SK-N-SH (cell line): ENCODE measurements at places on chromosomes 12 and 14. TPM values are rescaled to one million over a fixed set of nuclear protein-coding genes. Genes with fewer than 3 reads are reported as not detected.

G2E3 gene
- 2.9 and 5.6 TPM in 2 replicates for polyA plus RNA-seq

PLBD1 gene
- polyA plus RNA-seq = 0.03 and 0.10 TPM in 2 replicates

CCDC60 gene
- polyA plus RNA-seq = not detected in 2 replicates

DNA sequence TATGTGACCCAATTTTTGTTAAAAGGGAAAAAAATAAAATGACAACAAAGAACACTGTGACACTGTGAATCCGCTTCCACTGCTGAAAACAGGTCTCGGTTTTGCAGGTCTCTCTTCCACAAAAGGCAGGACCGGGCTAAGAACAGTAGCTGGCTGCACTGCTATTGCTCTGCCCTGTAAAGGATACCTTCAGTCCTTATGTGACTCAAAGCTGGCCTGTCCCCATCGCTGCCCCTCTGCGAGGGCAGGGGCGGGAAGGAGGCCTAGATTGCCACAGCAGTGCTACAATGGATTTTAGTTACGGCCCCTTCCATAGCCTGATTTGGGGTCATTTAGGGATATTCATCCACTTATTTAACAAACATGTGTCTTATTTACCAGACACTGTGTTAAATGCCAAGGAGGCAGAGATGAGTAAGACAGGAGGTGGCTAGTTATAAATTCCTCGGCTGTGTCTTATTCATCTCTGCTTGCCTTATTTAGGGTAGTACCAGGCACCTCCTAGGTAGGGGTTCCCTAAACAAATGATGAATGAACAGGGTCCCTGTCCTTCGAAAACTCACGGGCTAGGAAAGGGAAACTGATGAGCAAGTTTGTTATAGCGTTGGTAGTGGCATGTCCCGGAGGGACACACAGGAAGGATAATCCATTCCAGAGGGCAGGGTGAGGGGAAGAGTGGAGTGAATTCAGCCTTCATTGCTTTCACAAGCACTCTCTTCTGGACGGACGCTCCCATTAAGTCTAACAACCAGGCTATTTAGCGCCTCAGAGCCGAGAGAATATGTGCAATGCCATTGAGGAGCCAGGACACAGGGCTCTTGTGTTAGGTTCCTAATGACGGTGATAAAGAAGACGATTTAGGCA lies 73.3 kb downstream of the EID3 start:
- H3K27me3 ChIP-seq = no peaks in the 10 kb centered on the region
- DNase-seq = no peak
- no peak overlapping the region for H3K27ac ChIP-seq
- no peaks in the 10 kb centered on the region; the same call in 1 of the 2 replicates for H3K4me1 ChIP-seq

DNA sequence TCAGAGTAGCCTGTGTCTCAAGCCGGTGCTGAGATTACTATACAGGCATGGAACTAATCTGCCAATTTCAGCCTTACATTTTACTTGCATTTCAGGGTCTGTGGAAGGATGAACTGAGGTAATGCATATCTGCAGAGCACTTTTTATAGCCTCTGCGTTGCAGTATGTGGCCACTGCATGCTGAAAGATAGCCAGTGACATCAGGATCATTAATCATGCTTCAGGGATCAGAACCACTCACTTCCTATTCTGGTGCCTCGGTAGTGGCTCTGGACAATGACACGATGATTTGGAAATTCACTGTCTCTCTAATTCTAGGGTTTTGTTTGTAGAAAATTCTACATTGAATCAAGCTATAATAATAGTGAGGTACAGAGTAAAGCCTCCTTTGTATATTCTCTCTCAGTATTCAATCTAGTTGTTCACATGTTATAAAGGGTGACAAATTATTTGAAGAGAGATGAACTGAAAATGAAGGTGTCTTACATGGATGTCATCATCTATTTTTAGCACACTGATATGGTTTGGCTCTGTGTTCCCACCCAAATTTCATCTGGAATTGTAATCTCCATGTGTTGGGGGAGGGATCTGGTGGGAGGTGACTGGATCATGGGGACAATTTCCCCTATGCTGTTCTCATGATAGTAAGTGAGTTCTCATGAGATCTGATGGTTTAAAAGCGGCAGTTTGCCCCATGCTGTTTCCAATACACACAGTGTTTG lies 554.3 kb upstream of the MIS18BP1 start:
- no peaks in the 10 kb centered on the region for H3K4me1 ChIP-seq
- no peak overlapping the region for H3K27ac ChIP-seq
- no peak for DNase-seq
- no peaks in the 10 kb centered on the region for H3K36me3 ChIP-seq

GRCh38 chr14:98808494-98809407 lies 463.2 kb downstream of the BCL11B start:
- no peak overlapping the region for H3K27ac ChIP-seq
- H3K4me1 ChIP-seq = no peaks in the 10 kb centered on the region
- H3K27me3 ChIP-seq = no peaks in the 10 kb centered on the region
- no peaks in the 10 kb centered on the region for H3K36me3 ChIP-seq
- DNase-seq = no peak

DNA sequence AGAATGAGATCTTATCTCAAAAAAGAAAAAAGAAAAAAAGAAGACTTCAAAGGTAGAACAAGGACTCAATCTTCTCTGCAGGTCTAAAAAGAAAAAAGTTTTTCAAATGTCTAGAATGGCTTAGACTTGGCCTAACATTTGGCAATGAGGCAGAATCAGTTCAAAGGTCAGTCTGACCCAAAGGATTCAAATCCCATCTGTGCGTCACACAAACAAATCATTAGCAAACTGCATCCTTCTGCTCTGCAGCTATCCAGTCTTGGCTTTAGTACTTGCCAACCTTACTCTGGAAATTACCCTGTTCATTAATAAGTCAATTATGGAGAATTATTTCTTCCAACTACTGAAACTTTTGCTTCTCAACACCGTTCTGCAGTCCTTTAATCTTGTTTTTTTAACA lies 3.1 kb downstream of the YAF2 start:
- H3K27me3 ChIP-seq = no peaks in the 10 kb centered on the region
- peaks cover 21% of the 10 kb centered on the region for H3K36me3 ChIP-seq
- DNase-seq = no peak
- H3K4me3 ChIP-seq = no peak overlapping the region
- H3K27ac ChIP-seq = no peak overlapping the region

GRCh38 chr14:58824796-58825195 lies 187.0 kb downstream of the DACT1 start:
- no peaks in the 10 kb centered on the region for H3K27me3 ChIP-seq
- no peak for DNase-seq
- H3K36me3 ChIP-seq = no peaks in the 10 kb centered on the region
- no peaks in the 10 kb centered on the region for H3K4me1 ChIP-seq
- H3K4me3 ChIP-seq = no peak overlapping the region

DNA sequence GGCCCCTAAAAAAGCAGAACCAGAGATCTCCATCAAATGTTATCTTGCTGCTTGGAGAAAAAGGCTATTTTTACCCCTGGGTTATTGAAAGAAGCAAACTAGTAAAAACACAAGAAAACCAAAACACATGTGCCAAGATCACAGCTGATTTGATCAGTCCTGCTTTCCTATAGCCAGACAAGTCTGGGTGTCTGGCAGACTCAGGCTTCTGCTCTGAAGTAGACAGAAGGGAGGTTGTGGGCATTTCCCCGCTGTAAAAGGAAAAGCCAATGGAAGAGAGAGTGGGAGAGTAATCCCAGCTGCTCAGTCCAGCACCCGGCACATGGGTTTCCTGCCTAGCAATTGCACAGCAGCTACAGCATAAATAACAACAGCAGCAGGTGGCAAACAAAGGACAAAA lies 177.9 kb downstream of the PHLDA1 start:
- peaks cover 12% of the 10 kb centered on the region for H3K4me1 ChIP-seq
- H3K36me3 ChIP-seq = no peaks in the 10 kb centered on the region
- no peak overlapping the region for H3K4me3 ChIP-seq
- no peak overlapping the region for H3K27ac ChIP-seq

DNA sequence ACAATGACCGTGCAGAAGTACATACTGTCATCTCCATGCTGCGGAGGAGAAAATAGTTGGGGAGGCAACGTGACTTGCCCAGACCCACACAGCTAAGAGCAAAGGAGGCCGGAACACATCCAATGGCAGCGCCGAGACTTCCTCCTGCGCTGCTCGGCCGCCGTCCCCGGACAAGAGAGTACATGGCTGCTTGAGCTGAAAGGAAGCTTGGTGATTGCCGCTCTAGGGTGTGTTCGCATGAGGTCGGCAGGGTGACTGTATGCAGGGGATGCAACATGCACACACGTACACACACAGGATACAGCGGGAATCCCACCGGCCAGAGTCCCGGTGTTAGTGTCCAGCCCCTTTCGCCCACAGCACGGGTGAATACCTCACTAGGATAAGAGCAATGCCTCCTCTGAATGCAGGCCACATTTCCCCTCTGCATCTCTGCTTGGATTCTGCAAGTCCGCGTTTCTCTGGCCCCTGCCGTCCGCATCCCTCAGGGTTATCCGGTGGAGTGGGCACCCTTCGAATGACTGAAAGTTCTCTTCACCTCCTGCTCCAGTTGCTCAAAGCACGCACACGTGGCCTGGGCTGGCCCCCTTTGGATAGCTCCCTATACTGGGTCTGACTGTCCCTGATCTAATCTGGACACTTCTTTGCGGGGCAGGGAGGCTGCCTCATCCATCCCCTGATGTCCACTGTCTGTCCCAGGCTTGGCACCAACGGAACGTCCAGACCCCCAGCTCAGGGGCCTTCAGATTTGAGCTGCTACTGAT lies 78.8 kb downstream of the GSC start:
- H3K4me3 ChIP-seq = no peak overlapping the region
- peaks cover 6% of the 10 kb centered on the region; the same call in 1 of the 2 replicates for H3K4me1 ChIP-seq
- DNase-seq = no peak
- no peaks in the 10 kb centered on the region for H3K36me3 ChIP-seq
- no peak overlapping the region for H3K27ac ChIP-seq

DNA sequence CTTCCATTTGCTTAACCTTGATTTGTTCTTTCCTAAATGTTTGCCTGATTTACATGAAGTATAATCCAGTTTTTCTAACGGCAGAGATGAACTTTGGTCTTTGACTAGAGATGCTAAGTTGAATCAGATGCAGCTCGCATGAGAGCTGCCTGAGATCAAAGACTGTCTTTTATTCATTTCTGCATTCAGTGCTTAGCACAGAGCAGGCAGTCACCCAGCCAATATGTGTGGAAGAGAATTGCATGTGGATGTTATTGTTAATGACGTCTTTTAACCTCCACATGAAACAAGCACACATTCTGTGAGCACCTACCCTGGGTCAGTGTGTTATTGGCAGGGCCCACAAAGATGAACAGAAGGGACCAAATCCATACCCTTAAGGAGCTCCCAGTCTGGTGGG lies 99.2 kb downstream of the SLC5A8 start:
- no peak overlapping the region for H3K4me3 ChIP-seq
- H3K27ac ChIP-seq = no peak overlapping the region
- DNase-seq = no peak

DNA sequence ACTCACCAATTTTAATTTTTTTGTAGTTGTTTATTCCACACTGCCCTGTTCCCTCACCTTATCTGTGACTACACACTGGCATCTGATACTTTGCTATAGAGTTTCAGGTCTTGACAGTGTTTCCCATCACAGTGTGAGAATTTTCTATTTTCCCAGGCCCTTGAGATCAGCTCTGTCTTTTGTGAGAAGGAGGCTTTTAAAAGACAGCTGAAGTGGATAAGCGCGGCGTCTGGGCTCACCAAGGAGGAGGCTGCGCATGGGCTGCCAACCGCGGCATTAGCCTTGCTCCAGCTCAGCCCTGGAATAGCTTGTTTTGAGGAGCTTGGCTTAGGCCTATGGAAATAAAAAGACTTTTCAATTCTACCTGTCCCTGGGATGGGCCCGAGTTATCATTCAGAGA lies 181.3 kb downstream of the RMST start:
- H3K4me3 ChIP-seq = no peak overlapping the region
- H3K27ac ChIP-seq = no peak overlapping the region
- H3K36me3 ChIP-seq = no peaks in the 10 kb centered on the region
- no peaks in the 10 kb centered on the region for H3K27me3 ChIP-seq

DNA sequence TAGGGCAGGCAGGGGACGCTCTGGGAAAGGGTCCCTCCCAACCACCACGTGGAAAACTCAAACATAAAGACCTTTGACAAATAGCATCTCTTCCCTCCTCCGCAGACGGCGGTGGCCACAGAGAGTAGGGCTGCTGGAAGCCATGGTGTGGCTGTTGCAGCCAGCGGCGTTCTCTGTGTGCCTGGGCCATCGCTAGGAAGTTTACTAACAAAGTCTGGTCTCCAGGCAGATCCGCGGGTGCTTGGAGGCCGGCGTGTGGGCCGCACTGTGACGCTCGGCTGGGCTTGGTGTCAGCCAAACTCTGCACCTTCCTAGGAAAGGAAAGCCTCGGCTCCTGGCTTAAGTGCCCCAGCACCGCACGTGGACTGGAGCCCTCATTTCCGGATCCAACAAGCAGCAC lies 65.6 kb downstream of the CCDC88C start:
- no peak overlapping the region for H3K4me3 ChIP-seq
- no peaks in the 10 kb centered on the region for H3K4me1 ChIP-seq
- no peaks in the 10 kb centered on the region for H3K36me3 ChIP-seq
- H3K27ac ChIP-seq = no peak overlapping the region

DNA sequence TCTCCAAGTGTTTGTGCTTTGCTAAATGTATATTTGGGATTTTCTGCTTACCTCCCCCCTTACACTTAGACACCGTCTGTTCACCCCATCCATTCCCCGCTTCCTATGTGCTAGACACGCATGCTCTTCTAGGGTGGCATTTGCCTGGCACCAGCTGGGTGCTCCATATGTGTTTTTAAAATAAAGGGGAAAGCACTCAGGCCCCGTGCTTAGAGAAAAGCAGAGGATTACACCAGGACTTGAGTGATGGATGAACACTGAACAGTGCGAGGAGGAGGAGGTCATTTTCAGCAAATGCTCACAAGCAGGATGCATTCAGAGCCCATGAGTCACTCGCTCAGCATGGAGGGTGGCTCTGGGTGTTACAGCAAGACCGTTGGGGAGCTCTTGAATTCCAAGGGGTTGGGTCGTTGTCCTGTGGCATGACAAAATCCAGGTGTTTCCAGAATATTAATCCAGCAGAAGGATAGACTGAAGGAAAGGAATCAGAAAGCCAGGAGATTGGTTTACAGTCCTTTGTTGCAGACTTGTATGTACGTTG lies 2.9 kb upstream of the BDKRB1 start:
- no peaks in the 10 kb centered on the region for H3K27me3 ChIP-seq
- no peak for DNase-seq
- peaks cover 50% of the 10 kb centered on the region for H3K4me1 ChIP-seq
- peak overlapping the region; percentile 62; the same call in 1 of the 2 replicates for H3K27ac ChIP-seq

- H3K4me1 ChIP-seq = no peaks in the 10 kb centered on the region
- H3K27ac ChIP-seq = no peak overlapping the region
- no peak for DNase-seq
- H3K36me3 ChIP-seq = no peaks in the 10 kb centered on the region
- H3K27me3 ChIP-seq = no peaks in the 10 kb centered on the region
- no peak overlapping the region for H3K4me3 ChIP-seq
These were observed 233.6 kb upstream of the ARHGAP5 start for GRCh38 chr14:31843361-31844091.
